ENCODE measurements at places on chromosomes 6 and 20. TPM values are rescaled to one million over a fixed set of nuclear protein-coding genes. Genes with fewer than 3 reads are reported as not detected.

Gene IRF4
- polyA plus RNA-seq, result 0.21 TPM

Gene OSTM1
- polyA plus RNA-seq, result 20.4 TPM

Gene TRIM31
- 5.7 TPM for polyA plus RNA-seq

Gene MLN
- 154 TPM for polyA plus RNA-seq

Gene RPP21
- 64.7 TPM for polyA plus RNA-seq

Gene CD2AP
- polyA plus RNA-seq, result 54.1 TPM

Gene AGER
- 14.9 TPM for polyA plus RNA-seq

Gene SYCP2L
- 1.4 TPM for polyA plus RNA-seq

Gene RIMS4
- 4.1 TPM for polyA plus RNA-seq

Gene MCCD1
- not detected for polyA plus RNA-seq

Gene EYA2
- 0.72 TPM for polyA plus RNA-seq

Gene CPXM1
- 28.6 TPM for polyA plus RNA-seq

Gene RAB44
- 0.04 TPM for polyA plus RNA-seq

Gene DDO
- 5.2 TPM for polyA plus RNA-seq

Gene CALHM5
- polyA plus RNA-seq, result 0.91 TPM

Gene DDX43
- 0.63 TPM for polyA plus RNA-seq

Gene OOEP
- polyA plus RNA-seq, result 0.43 TPM

Gene REV3L
- 23.2 TPM for polyA plus RNA-seq

Gene ROMO1
- polyA plus RNA-seq, result 133 TPM

Gene PSMB8
- polyA plus RNA-seq, result 47.3 TPM

Gene CARMIL1
- 32.2 TPM for polyA plus RNA-seq

Gene LIN28B
- 0.07 TPM for polyA plus RNA-seq

Gene PERP
- 77.6 TPM for polyA plus RNA-seq

Gene PTCRA
- 0.15 TPM for polyA plus RNA-seq

Gene ZSCAN12
- 7.7 TPM for polyA plus RNA-seq

Gene TMC2
- polyA plus RNA-seq, result 0.45 TPM

Gene POM121L2
- polyA plus RNA-seq, result not detected

Gene HFE
- polyA plus RNA-seq, result 16.4 TPM

Gene SIRPB2
- 1.4 TPM for polyA plus RNA-seq

Gene TUBB2A
- polyA plus RNA-seq, result 103 TPM

Gene GPR6
- polyA plus RNA-seq, result not detected

Gene NKX2-4
- polyA plus RNA-seq, result not detected

Gene TPBG
- polyA plus RNA-seq, result 5.4 TPM

Gene LY6G6C
- 0.25 TPM for polyA plus RNA-seq

Gene PABPC1L
- 27.4 TPM for polyA plus RNA-seq

Gene C20orf204
- polyA plus RNA-seq, result 1.2 TPM

Gene ECT2L
- 0.13 TPM for polyA plus RNA-seq

Gene TPD52L2
- polyA plus RNA-seq, result 63.6 TPM

Gene GRM1
- polyA plus RNA-seq, result 0.04 TPM

Gene SLC17A2
- 0.01 TPM for polyA plus RNA-seq

Gene IFNGR1
- 101 TPM for polyA plus RNA-seq

Gene NNAT
- 75.8 TPM for polyA plus RNA-seq

Gene SIRPD
- polyA plus RNA-seq, result 0.19 TPM

Gene KIAA1755
- polyA plus RNA-seq, result 8.4 TPM

Gene BEND6
- 1.2 TPM for polyA plus RNA-seq

Gene CHRNA4
- 0.45 TPM for polyA plus RNA-seq

Gene EPPIN
- polyA plus RNA-seq, result not detected

Gene OTOR
- not detected for polyA plus RNA-seq

Gene GATA5
- 40.9 TPM for polyA plus RNA-seq

Gene RSPO4
- 0.28 TPM for polyA plus RNA-seq

Gene MUC21
- not detected for polyA plus RNA-seq

Gene SESN1
- 48.4 TPM for polyA plus RNA-seq

Gene HUS1B
- 0.34 TPM for polyA plus RNA-seq

Gene KLC4
- 170 TPM for polyA plus RNA-seq

Gene HCK
- polyA plus RNA-seq, result 10.8 TPM

Gene C20orf96
- polyA plus RNA-seq, result 12.0 TPM

Gene CNKSR3
- 25.8 TPM for polyA plus RNA-seq

Gene LIME1
- polyA plus RNA-seq, result 7.5 TPM

Gene DBNDD2
- 36.1 TPM for polyA plus RNA-seq

Data from large intestine (tissue), 12 donors.